ENCODE measurements at places on chromosomes 5 and 9.

- ATAC-seq = no peak
Measured at GRCh38 chr9:77307166-77307565, 129.8 kb downstream of the VPS13A start.

GRCh38 chr5:63125392-63125791 lies 546.8 kb downstream of the LRRC70 start:
- no peak for ATAC-seq

DNA sequence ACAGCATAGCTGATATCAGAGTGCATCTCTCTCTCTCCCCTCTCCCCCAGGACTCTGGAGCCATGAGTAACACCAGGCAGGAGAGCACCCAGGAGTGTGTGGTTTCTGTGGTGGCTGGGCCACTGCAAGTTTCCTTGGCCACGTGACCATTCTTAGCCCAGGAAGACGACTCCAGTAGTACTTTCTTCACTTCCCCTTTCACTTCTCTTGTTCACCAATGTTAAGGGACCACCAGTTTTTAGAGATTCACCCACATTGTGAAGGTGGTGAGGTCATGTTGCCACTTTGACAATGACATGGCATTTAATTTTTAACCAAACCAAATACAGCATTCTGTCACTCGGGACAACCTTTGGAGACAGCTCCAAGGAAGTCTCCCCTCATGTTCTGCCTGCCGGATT lies 17.9 kb upstream of the DAPK1 start:
- no peak for ATAC-seq

GRCh38 chr9:123798195-123798594 lies 131.7 kb downstream of the DENND1A start:
- no peak for ATAC-seq

DNA sequence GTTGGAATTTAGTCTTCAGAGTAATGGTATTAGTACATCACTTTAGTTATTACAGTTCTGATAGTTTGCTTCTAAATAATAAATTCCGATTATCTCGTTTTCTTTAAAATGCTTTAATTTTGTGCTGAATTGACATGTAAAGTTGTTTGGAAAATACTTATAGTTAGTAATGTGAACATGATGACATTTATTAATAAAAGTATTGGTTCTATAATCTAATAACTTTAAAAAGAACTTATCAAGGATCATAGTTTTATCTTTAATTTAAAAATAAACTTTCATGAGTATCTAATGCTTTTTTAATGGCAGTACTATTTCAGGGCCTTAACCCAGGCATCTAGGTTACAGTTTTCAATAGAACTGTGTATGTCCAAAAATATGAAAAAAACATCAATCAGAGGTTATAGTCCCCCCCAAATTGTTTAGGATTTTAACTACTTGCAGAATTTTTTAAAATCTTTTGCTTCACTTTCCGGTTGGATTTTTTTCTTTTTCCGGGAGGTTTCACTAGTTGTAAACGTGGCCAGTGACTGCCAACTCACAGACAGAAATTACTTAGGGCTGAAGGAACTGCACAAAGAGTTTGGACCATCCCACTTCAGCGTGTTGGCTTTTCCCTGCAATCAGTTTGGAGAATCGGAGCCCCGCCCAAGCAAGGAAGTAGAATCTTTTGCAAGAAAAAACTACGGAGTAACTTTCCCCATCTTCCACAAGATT lies 680 bp downstream of the GPX8 start:
- ATAC-seq = peak; percentile 79

DNA sequence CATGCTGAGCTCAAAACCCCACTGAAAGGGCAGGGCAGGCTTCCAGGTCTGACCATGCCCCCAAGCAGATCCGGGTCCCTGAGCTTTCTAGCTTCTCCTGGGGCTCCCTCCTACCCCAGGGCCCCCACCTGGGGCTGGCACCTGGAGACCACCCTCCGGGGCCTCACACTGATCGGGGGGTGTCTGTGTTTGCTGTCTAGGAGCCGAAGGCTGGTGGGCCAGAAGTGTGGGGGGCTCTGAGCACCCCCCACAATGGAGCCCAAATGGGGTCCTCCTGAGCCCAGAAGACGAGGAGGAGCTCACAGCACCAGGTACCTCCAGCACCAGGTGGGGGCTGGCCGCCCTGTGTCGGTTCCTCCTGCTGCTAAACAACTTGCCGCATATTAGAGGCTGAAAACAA lies 39.8 kb downstream of the LAMC3 start:
- no peak for ATAC-seq

DNA sequence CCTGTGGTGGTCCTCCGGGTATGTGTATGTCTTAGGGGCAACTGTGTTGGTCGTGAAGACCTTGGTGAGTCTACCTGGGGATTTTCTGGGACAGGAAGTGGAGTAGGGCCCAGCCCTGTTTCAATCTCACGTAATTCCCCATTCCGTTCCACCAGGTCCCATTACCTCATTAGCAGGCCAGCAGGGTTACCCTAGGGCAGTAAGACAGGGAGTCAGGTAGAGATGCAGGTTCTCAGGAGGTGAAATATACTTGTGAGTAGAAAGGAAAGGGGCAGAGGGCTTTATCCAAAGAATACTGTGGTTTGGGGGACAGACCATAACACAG lies 56.5 kb downstream of the MACROH2A1 start:
- no peak for ATAC-seq

DNA sequence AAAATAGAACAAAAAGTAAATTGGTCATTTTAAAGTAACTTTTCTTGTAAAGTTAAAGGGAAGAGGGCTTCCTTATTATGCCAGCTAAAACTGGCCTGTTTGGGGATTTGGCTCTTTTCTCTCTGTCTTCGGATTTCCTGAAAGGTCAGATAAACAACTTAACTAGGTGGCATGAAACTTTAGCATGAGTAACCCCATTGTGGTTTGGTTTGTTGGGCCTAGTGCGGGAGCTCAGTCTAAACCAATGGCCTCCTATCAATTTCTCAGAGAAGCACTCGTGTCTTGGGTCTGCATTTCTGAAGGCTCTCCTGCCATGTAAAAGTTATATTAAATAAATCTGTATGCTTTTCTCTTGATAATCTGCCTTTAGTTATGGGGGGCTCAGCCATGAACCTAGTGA lies 48.5 kb upstream of the ANKH start:
- no peak for ATAC-seq

- ATAC-seq = peak; percentile 69
Measured at GRCh38 chr9:136267261-136268111, 21.9 kb upstream of the QSOX2 start.

GRCh38 chr5:8291641-8292040 lies 422.7 kb downstream of the MTRR start:
- no peak for ATAC-seq

- no peak for ATAC-seq
Measured at GRCh38 chr5:143641549-143642355, 170.2 kb upstream of the HMHB1 start.

- ATAC-seq = no peak
Measured at GRCh38 chr5:68054638-68055037, 160.9 kb upstream of the PIK3R1 start.

- no peak for ATAC-seq
Measured at GRCh38 chr9:10876333-10876732, 263.5 kb upstream of the PTPRD start.

- no peak for ATAC-seq
Measured at GRCh38 chr5:96880444-96881164, 4.3 kb downstream of the ERAP2 start.

- no peak for ATAC-seq
Measured at GRCh38 chr5:151097820-151098767, 17.3 kb upstream of the TNIP1 start.

GRCh38 chr5:138649316-138649720 lies 74.1 kb upstream of the HSPA9 start:
- ATAC-seq = peak; percentile 29

- ATAC-seq = peak; percentile 82
Measured at GRCh38 chr5:138438724-138439476, at the start of gene REEP2. TSS of gene REEP2 (plus strand) at chr5:138439057. CDS start at chr5:138439209, 152 bp downstream.

- ATAC-seq = no peak
Measured at GRCh38 chr5:52863715-52864290, 76.1 kb downstream of the ITGA1 start.

- ATAC-seq = no peak
Measured at GRCh38 chr5:126640866-126641265, 40.1 kb downstream of the PHAX start.

DNA sequence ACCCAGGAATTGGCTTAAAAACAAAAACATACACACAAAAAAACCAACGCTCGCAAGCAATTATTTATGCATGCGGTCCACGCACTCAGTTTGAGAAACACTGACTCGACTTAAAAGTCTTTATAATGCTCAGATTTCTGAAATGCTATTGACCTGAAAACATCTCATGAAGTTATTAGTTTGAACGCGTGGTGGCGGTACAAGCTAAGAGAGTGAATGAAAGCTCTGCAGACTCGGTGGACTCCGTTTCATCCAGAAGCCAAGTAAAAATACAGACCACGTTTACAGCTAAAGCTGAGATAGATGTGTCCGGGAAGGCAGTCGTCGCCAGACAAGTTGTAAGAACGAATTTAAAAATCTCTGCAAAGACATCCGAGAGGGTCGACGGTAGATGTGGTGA lies at the start of gene PCDHB6:
TSS of gene PCDHB6 (plus strand) at position 246 of the 400 bp plus-strand sequence. CDS start 201 bp downstream, outside the sequence.
- ATAC-seq = no peak

- no peak for ATAC-seq
Measured at GRCh38 chr9:107260437-107261081, 22.5 kb upstream of the RAD23B start.

DNA sequence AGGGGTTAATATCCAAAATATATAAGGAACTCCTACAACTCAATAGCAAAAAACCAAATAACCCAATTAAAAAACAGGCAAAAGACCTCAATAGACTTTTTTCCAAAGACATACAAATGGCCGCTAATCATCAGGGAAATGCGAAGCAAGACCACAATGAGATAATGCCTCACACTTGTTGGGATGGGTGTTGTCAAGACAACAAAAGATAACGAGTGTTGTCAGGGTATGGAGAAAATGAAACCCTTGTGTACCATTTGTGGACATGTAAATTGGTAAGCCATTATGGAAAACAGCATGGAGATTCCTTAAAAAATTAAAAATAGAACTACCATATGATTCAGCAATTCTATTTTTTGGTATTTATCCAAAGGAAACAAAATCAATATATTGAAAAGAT lies 620.2 kb downstream of the ACTL7B start:
- no peak for ATAC-seq

DNA sequence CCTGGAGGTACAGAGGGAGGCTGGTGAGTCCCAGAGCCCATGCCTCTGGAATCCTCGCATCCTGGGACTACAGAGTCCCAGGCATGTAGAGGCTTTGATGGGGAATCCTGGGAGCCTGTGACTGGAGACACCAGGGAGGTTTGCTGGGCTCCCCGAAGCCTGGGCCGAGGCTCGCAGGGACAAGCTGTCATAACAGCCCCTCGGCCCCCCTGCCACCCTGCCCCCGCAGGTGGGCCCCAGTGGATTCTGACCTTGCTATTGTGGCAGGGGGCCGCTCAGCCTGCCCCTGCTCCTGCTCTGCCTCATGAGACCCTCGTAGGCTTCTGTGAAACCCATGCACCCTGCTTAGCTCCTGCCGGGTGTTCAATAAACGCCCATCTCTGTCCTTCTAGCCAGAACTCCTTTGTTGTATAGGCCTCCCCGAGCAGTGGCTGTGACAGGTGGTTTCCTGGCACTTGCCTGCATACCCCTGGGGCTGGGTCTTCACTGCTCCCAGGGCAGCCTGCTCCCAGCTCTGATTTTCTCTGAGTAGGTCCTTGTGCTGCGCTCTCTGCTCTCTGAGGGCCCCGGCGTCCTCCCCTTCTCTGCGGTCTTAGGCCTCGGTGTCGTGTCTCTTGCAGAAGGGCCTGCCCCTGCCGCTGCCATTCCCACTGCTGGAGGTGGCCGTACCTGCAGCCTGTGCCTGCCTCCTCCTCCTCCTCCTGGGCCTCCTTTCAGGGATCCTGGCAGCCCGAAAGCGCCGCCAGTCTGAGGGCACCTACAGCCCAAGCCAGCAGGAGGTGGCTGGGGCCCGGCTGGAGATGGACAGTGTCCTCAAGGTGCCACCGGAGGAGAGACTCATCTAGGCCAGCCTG lies 20.4 kb downstream of the CRB2 start:
- no peak for ATAC-seq

DNA sequence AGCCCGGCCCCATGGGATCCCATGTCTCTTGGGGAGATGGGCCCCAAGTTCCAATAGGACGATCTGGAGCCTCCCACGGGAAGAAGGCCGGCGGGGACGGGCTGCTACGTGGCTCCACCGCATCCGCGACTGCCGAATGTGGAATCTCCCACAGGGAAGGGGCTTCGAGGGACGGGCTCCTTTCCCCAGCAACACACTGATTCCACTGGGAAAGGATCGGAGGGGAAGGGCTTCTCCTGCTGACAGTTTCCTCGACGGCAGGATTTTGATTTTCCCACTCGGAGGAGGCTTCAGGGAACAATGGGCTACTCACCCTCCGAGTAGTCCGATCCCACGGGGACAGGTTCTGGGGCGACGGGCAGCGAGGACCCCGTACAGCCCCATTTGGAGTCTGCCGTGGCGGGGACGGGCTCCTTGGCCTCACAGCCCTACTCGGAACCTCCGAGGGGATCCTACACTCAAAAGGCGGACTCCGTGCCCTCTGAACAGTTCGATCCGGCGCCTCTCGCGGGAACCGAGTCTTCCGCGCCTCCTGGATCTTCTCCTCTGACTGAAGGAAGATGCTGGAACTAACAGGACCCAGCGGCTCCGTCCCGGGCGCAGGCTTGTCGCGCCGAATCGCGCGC lies 1.3 kb downstream of the PROB1 start:
- ATAC-seq = no peak

DNA sequence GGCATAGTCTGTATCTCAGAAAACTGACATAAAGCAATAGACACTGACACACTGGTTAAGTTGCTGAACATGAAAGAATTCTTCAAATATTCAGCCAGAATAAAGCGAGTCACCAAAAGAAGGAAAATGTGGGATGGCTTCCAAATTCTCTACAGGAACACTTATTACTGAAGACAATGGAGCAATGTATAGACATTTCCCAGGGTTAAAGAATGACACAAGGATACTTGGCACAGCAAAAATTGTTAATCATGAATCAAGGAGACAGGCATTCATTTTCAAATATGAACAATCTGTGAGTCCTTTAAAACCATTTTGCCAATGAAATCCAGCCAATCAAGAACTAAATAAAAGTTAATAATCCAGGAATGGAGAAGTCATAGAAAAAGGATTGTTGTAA lies 92.5 kb downstream of the MTX3 start:
- no peak for ATAC-seq

DNA sequence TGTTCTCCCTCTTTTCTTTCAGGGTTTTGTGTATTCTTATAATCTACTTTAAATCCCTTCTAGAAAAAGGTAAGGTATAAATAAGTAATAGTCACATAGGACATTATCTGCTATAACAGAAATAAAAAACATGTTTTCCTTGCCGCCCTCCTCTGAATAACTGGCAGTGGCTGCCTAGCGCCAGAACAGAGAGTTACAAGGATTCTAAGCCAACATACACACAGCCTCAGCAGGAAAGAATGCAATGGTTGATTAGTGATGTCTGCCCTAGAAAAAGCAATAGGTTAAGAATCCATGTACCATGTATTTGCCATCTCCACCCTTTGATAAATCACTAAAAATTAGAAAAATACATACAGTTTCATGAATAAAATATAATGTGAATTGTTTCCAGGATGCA lies 4.9 kb downstream of the MED27 start:
- no peak for ATAC-seq

- no peak for ATAC-seq
Measured at GRCh38 chr5:95599252-95599651, 20.6 kb upstream of the GPR150 start.

GRCh38 chr9:121812159-121812735 lies 160.8 kb downstream of the DAB2IP start:
- ATAC-seq = no peak
